ENCODE measurements at places on chromosomes 16 and 17.

DNA sequence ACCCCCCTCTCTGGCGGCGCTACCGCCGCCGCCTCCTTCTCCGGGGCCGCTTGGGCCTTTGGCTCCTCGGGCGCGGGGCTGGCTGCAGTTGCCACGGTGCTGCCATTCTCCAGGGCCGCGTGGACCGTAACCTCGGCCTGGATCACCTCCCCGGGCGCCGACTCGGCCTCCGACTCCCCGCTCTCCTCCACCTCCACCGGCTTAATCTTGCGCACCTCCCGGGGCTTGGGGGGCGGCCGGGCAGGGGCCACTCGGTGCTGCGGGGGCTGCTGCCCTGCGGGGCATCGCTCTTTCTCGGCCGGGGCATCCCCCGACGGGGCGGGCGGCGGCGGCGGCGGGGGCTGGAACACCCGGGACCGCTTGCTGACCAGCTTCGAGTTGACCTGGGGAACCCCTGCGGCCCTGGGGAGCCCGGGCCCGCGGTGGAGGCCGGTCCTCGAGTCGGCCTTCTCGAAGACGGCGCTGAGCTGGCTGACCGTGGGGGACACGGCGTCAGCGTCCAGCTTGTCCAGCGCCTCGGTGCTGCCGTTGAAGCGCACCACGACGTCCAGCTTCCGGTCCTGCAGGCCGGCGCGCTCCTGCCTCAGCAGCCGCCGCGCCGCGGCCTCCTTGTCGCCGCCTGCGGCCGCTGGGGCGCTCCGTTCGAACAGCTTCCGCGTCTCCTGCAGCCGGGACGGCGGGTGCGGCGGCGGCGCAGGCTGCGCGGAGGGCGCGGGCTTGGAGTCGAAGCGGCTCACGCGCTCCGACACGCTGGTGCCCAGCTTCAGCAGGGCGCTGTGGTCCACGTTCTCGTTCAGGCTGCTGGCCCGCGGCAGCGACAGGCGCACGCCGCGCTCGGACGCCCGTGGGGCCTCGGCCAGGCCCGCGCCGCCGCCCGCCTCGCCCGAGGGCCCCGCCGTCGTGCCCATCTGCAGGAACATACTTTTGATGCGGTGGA is 792 bp downstream of the PPP1R9B start:
- DNase-seq: no peak

DNA sequence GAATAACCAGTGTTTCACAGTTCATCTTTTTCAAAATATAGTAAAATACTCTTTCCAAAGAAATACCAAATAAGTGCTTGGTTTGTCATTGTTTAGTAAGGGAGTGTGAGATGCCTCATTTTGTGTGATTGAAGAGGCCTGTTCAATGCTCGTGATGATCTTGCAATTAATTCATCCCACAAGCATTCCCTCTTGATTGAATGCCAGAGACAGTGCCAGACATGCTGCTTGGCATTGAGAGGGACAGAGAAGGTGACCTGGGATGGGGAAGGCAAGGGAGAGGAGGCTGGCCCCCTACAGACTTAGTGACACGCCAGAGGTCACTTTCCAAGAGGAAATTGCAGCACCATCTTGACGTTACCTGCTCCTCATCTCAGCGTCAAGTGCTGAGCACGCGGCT is 49.3 kb downstream of the CLEC16A start:
- no peak for DNase-seq

DNA sequence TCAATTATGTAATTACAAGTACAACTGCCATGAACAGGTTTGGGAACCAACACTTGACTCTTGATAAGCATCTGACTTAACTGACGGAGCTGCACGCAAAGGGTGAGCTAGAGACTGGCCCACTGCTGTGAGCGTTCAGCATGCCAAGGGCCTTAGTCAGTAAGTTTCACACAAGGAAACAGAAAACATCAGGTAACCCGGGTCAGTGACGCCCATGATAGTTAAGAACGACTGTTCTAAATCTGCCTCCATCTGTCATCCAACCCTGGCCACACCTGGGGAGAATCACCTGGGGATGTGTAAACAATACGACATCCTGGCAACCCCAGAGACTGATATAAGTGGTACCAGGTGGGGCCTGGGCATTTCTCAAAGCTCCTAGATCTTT is 12.3 kb downstream of the SMIM5 start:
- DNase-seq: no peak

GRCh38 chr17:37283414-37283961 is 92.3 kb upstream of the C17orf78 start:
- no peak for DNase-seq

DNA sequence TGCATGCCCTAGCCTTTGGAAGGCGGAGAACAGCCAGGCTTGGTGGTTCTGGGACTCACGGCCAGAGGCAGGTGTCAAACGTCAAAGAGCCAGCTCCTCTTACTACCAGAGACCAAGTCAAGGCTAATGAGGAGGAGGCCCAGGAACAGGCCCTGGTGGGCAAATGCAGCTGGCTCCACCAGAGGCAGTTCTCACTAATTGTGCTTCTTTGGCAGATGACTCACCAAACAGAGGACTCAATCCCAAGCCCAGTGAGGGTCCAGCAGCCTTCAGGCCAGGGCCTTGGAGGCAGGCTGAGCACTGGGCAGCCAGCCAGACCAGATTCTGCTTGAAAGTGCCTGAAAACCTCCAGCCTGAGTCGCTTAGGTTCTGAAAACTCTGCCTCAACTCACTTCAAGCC is 336.5 kb upstream of the CDH5 start:
- DNase-seq: no peak

DNA sequence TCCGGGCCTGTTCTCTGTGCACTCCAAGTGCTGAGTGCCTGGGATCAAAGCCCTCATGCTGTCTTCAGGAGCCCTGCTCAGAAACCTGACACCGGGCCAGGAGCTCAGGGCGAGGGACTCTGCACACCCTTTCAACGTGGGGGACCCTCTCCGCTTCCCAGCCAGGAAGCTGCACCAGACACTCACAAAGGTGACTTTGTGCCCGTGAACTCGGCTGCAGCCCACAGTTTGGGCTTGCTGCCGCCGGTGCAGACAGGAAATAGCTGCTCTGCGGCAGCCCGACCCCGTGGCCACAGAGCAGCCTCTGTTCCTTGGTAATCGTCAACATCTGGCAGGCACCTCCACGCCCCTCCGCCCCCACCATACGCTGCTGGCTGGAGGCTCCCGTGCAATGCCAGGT is 93.4 kb upstream of the METRNL start:
- DNase-seq: peak; percentile 16

DNA sequence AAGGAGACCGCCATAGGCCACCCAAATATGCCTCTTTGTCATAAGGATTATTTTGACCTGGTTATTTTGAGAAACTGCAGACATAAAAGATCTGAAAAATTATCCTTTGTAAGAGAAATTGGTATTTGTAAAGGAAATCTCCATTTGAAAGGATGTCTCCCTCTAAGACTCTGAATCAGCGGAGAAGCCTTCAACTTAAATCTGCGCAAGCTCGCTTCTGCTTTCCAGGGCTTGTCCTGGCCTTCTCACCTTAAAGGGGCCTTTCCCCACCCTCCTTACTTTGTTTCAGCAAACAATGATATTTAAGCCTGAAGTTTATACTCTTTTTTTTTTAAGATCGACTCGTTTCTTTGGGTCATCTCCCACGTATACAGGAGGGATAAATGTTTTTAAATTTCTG is 34.5 kb downstream of the HSBP1 start:
- no peak for DNase-seq

- DNase-seq: no peak
Measured at GRCh38 chr17:75342996-75343395, 53.8 kb upstream of the SLC25A19 start.

DNA sequence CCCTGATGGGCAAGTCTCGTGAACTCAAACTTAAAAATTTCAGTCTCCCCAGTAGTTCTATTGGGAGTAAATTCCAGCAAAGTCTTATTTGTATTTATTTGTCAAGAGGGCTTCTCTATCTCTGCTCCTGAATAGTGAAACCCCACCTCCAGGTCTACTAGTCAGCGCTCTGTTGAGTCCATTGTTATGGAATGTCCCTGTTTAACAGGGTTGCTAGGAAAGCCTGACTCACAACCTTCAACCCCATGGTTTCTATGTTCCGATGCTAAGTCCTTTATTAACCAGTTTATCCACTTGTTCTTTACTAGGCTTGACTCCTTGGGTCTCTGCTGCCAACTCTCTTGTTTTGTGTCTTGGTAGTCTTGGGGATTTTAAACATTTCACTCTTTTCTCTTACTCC is 250.7 kb upstream of the MYOCD start:
- no peak for DNase-seq

- DNase-seq: no peak
Measured at GRCh38 chr17:73643001-73643851, 1.0 kb downstream of the SDK2 start.

- no peak for DNase-seq
Measured at GRCh38 chr17:55757659-55758058, 6.8 kb downstream of the PCTP start.

DNA sequence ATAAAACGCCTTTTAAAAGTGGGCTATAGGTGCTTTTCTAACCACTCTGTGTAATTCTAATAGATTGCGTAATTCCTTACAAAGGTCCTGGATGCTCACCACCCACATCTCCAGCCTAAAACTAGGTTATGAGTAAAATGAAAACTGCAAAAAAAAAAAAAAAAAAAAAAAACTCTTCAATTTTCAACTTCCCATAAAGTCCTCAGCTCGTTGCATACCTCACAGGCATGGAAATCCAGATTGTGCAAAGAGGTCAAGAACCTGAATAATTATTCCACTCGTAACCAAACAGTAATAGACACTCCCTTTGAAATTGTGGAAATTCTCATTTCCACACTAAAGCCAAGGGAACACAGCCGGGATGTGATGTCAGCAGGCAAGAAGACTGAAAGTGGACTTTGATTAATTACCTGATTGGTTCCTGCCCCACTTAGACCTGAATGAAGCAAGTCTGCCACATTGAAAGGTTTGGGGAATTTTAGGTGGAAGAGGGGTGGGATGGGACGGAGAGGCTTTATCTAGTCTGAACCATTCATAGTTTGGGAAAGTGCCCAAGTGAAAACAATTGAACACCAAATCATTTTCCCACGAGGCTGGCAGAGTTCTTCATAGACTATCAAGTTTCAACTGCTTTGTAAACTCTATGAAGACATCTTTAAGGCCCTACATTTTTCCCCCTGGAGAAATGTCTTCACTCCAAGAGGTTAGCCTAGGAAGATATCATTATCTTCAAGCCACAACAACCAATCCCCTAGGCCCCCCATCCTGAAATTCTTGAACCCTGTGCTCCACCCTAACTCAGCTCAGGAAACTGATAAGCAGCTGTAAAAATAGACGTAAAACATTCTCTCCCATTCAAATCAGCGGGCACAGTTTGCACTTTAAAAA is 49.1 kb upstream of the TANC2 start:
- no peak for DNase-seq

- DNase-seq: no peak
Measured at GRCh38 chr16:56365552-56365951, 59.8 kb downstream of the AMFR start.

DNA sequence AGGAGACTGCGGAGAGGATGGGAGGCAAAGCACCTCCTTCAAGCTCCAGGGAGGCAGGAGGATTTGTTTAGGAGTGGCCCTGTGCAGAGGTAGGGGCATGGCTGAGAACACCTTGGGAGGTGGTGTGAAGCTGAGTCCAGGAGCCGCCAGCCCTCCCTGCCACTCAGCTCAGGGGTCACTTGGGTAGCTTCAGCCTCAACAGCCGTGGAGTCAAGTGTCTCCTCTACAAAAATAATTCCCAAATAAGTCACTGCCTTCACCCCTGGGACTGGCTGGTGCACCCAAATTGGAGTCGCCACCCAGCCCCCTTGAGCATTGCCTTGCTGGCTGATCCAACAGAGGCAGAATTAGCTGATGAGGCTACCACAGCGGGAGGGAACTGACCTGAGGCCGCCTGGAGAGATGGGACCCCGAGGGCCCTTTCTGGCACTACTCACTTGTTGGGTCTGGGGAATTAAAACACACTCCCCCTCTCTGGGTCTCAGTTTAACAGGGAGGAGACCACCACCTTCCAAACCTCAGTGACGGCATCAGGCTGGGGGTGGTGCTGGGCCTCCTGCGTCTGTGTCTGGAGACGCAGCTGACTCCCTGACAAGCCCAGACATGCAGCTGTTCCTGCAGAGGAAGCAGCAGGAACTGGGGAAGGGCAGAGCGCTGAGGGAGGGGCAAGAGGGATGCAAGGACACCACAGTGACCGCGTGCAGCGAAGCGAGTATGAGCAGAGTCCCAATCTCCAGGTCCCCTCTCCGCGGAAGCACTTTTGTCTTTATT is 87.9 kb upstream of the TOB1 start:
- DNase-seq: no peak

DNA sequence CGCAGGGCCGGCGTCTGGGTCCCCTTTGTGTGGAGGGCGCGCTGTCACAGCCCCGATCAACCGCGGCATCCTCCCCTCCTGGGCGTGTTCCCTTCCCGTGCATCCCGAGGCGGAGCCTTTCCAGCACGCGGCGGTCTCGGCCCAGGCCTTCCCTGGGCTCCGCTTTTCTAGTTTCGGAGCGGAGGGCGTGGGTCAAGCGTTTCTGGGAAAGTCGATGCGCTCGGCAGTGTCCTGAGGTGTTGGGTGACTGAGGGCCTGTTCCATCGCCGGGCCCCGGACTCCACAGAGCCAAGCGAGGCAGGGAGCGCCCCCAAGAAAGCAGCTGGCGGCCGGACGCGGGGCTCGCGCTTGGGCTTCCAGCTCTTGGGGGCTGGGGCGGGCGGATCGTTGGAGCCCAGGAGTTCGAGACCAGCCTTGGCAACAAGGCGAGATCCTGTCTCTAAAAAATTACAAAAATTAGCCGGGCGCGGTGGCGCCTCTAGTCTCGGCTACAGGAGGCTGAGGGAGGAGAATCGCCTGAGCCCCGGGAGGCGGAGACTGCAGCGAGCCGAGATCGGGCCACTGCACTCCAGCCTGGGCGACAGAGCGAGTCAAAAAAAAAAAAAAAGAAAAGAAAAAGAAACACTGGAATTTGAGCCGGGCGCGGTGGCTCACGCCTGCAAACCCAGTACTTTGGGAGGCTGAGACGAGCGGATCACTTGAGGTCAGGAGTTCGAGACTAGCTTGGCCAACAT is 806 bp downstream of the IFT140 start:
- DNase-seq: no peak

DNA sequence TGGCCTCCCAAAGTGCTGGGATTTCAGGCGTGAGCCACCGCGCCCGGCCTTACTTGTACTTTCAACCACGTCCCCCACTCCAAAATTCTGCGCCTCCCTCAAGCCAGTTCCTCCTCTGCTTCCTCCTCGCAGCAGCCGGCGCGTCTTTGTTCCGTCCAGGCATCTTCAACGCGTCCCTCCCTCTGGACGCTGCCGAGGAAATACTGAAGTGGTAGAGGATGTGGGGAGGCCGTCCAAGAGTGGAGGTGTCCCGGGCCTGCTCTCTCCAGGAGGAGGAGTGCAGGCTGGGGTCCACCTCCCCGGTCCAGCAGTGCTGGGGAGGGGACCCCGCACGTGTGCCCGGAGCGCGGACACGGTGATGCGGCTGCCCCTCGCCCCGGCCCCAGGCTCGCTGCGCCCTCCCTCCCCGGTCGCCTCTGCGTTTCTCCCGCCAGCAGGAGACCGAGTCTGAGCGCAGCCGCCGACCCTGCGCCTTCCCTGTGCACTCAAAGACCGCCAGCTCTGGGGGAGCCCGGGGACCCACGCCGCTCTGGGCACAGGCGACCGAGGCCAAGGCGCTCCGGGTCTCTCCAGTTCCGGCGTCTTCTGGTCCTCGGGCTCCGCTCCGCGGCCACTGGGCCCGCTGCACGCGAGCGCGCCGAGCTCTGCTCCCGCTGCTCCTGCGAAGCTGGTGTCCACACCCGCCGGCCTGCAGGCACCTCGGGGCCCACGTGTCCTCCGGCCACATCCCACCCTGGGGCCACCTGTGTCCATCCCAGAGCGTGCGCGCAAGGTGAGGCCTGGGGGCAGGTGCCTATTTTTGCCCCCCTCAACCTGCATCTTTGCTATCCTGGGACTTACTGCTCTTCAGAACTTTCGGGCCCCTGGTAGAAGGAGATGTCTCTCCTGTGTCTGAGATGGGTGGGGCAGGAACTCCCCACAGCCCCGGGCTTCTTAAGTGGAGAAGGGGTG is 31.7 kb downstream of the OSBPL7 start:
- DNase-seq: peak; percentile 43

Measured in iPS DF 6.9 (cell line).